ENCODE measurements at places on chromosomes 4 and X.

DNA sequence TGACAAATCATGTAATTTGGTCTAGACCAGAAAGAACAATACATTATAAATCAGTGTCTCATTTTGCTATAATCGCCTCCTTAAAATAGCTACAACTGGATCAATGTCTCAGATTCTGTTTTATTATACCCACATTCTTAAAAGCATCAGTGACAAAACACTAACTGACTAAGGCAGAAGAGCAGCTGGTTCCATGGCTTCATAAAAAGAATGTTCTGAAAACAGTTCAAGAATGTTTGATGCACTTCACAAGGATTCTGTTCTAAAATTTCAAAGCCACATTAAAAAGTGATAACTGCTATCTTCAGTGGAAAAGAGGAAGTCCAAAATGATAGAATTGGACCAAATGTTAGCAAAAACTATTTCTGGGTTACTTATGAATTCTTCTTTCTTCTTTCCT lies 69.8 kb downstream of the COL25A1 start:
- no peak for ATAC-seq

- no peak for ATAC-seq
Measured at GRCh38 chr4:146222313-146222712, 8.0 kb downstream of the REELD1 start.

GRCh38 chr4:38967260-38968095 lies 64.7 kb downstream of the TMEM156 start:
- no peak for ATAC-seq

GRCh38 chrX:44054863-44055601 lies 81.8 kb upstream of the NDP start:
- peak; percentile 61 for ATAC-seq

GRCh38 chr4:27048429-27049238 lies 188.0 kb downstream of the STIM2 start:
- no peak for ATAC-seq

GRCh38 chr4:38233727-38234480 lies 273.7 kb downstream of the PTTG2 start:
- no peak for ATAC-seq

DNA sequence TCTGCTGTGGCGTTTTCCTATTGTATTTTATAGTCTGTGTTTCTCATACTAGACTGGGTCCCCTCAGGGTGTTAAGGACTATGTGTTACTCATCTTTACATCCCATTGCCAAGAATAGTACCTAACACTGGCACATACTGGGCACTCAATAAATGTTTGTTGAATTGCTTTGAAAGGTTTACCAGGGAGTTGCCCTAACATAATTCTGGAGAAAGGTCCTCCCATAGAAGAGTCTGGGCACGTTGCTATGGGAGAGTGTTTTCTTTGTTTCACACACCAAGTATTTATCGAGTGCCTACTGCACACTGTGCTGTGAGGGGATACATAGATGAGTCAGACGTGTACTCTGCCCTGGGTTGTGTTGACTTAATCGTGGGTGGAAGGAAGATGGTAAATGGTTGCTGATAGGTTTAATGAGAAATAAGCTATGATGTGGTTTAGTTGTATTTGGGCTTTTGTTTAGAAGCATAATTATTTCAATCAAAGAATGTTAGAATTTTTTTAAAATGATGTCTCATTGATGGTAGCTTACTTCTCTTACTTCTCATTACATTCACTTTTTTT lies 42.9 kb downstream of the AFF1 start:
- ATAC-seq: peak; percentile 80

GRCh38 chrX:136310411-136310810 lies 9.6 kb downstream of the ADGRG4 start:
- no peak for ATAC-seq

GRCh38 chrX:10008483-10009056 lies 41.4 kb downstream of the CLDN34 start:
- ATAC-seq: no peak

DNA sequence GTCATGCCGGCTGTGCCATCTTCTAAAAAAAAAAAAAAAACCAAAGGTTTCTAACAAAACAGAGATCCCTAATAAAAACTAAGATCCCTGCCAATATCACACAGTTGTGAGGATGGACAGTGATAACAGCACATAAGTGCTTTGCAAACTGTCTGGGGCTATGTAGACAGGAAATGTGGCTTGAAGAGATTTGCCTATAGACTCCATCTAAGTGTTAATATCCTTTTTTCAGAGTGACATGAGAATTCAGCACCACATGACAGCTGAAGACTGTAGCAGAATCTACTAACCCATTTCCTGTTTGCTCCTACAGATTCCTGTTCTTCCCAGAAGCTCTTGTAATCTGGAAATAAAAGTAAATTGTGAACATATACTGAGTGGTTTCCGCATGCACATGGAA lies 215.4 kb downstream of the KDR start:
- no peak for ATAC-seq

DNA sequence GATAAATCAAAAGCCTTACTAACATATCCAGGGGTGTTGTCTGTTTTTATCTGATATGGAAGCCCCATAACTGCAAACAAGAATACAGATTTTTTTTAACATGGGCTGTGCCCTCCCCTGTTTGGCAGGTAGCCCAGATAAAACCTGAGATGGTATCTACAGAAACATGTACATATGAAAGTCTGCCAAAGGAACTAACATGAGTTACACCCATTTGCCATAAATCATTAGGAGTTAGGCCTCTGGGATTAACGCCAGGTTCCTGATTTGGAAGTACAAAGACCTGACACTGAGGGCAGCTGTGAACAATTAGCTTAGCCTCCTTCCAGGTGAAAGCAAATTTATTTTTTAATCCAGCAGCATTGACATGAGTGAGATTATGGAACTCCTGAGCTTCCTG lies 264.3 kb downstream of the TECRL start:
- no peak for ATAC-seq

DNA sequence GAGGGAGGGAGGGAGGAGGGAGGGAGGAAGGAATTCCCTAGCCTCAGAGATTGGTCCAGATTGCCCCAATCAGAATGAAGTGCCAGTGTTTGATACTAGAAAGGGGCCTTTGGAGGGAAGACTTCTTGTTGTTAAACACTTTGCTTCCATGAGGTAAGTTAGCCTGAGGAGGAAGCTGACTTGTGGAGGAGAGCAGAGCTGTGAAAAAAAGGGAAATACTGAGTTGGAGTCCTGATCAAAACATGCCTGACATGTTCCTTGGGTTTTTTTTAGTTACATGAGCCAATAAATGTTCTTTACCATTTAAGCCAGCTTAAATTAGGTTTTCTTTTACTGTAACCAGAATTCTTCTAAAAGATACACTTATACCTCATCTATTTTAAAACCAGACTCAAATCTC lies 57.6 kb downstream of the GSX2 start:
- no peak for ATAC-seq

DNA sequence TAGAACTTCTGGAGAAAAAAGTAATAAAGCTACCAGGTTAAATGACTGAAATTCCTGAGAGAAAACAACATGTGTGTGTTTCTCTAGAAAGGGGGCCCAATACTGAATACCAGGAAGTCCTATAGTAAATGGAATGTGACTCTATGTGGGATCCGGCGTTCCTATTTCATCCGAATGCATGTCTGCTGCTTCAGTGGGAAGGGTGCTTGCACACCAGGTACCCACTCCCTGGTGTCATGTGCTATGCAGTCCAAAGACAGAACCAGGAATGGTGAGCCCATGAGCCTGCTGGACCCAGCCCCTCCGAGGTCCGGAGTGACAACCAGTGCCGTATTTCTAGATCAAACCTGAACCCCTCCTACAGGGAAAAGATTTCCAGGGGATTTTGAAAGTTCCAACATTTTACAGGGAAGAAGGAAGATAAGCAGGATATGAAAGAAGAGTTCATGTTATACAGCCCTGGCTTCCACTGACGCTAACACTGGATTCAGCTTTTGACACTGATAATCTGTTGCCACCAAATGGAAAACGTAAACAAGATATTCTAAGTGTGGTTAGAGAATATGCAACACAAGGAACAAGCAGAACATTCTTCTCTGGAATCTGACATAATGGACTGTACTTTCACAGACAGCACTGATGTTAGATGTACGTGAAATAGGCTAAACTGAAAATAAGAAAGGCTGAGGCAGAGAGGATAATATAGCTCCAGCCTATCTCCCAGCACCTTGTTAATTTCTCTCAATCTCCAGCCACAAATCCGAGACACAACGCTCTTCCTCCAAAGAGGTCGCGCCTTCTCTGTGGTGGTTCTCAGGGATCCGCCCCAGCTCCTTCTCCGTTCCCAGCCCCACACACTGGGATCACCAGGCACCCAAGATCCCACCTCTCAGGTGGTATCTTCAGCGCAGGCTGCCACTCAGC lies 725 bp upstream of the CXCL1 start:
- ATAC-seq: no peak

DNA sequence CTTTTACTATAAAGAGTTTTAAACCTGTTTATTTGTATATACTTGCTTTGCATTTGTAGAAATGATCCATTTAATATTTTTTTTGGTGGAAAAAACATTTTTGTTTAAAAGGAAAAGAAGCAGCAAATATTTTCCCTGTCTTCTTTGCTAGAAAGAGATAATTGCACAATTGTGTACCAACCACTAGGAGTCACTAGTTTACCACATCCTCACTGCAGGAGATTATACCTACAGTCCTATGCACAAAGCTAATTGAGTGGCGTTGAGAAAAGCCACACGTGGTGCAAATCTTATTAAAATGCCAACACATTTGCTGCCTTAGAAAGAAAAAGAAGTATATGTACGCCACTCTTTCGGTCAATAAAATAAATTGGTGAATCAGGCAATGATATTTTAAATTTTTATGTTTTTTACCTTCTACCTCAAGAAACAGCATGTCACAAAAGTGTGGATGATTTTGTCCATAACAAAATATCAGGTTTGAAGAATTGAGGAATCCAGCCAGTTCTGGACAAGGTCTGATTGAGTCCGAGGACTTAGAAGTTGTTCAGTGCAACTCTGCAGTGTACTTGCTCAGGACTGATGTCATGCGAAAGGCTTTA lies 102.9 kb downstream of the GRXCR1 start:
- no peak for ATAC-seq

GRCh38 chr4:16894406-16894805 lies 4.0 kb downstream of the LDB2 start:
- ATAC-seq: no peak

GRCh38 chr4:186020793-186021407 lies 48.1 kb upstream of the TLR3 start:
- ATAC-seq: no peak

DNA sequence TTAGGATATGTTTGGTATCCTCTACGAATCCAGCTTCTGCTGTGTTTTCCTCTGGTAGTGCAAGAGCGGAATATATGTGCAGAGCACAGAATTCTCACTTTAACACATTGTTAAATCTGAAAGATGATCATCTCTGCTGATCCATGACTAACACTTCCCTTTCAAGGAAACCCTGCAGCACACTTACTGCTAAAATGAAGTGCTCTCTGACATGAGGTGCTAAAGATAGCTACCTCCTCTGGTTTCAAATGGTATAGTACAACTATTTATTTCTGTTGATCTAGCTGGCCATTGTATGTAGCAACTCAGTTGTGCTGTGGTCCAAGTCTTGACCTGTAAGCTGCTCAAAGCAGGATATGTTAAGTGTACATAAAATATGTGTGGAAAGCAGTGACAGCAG lies 162.4 kb upstream of the FMR1 start:
- ATAC-seq: no peak

DNA sequence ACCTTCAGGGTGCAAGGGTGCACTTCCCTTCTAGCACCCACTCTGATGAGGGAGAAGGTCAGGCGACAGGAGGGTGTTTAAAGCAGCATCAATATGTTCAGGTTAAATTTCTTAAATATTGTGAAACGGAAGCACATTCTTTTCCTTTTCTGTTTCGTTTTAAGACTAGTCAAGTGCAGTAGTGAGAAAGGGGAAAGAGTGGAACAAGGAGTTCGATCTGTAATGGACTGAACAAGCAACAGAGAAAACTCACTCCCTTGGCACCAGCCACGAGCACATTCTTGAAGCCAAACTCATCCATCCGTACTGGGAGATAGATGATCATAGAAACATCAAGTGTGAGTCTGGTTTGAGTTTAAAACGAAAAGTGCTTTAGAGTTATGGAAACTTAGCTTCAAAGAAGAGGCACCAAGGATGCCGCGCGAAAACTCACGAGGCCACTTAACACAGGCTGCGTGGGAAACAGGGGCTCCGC lies 815 bp downstream of the FAM53A start:
- no peak for ATAC-seq

GRCh38 chr4:47543331-47543730 lies 58.3 kb downstream of the ATP10D start:
- no peak for ATAC-seq

DNA sequence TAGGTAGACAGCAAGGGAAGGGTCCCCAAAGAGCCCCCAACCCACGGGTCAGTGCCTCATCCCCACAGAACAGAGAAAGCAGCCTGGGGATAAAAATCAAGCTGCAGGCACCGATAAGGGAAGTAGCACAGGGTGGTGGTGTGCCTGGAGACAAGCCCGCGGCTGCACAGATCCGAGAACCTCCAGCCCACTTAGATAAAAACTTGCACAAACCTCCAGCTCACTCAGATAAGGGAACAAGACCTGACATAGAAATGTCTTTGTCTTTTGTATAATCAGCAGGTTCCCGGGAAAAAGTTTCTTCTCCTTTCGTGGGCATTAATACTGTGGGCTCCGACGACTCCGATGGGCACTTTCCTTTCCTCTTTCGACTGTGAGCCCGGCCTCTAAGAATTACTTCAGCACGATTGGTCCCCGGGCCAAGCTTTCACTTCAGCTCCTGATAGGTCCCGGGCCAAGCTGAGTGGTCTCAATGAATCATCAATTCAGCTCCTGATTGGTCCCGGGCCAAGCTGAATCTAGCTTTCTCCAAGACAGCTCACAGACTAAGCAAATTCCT lies 32.4 kb downstream of the PRDX4 start:
- ATAC-seq: no peak

DNA sequence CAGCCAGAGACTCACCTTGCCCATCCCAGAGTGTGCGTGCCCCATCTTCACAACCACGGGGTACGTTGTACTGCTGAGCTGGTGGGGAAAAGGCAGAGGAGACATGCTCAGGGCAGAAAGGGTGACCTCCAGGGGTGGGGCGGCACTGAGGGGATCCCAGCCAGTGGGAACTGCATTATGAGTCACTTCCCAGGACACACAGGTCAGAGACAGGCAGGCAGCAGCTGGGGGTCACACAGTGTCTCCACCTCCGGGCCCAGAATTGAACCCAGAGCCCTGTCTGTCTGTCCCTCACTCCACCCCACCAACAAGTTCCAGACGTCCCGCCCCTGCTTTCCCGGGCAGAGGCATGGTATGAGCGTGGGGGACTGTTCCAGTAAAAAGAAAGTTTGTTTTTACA lies 4.8 kb upstream of the TIMP1 start:
- no peak for ATAC-seq

DNA sequence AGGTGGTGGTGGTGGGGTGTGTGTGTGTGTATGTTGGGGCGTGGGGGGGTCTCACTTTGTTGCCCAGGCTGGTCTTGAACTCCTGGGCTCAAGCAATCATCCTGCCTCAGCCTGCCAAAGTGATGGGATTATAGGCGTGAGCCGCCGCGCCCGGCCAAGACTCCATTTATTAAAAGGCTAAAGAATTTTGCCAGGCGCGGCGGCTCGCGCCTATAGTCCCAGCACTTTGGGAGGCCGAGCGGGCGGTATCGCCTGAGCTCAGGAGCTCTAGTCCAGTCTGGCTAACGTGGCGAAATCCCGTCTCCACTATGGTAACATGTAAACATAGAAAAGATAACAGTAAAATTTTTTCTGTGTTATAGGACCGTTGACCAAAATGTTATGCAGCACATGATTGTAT lies 3.7 kb upstream of the UBA1 start:
- no peak for ATAC-seq

GRCh38 chr4:119835613-119835910 lies 207.0 kb upstream of the PDE5A start:
- no peak for ATAC-seq

Data from activated CD4-positive, CD25-positive, alpha-beta regulatory T cell treated with anti-CD3 and anti-CD28 coated beads, Interleukin-2, amount 50 U/mL, for 24 hours (primary cell).